ENCODE measurements at places on chromosomes 3 and 15.
A peak's percentile ranks its signal among the peaks of the same experiment; 100 is the strongest.

DNA sequence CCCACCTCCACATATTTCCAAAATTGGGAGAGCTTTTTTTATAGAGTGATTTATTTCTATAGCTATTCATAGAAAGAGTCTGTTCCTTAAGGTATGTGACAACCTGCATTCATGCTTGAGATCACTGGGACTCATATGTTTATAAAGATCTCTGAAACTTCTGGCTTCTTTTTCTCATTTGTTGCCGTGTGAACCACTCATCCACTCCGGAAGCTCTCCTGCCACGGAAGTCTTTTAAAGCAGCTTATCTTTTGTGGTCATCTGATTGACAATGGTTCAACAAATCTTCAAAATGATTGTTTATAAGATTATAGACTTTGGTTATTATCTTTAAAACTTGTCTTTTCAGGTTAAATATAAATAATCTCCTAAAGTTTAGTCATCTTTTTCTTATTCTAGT is 260.5 kb downstream of the C3orf38 start:
- DNase-seq: no peak

DNA sequence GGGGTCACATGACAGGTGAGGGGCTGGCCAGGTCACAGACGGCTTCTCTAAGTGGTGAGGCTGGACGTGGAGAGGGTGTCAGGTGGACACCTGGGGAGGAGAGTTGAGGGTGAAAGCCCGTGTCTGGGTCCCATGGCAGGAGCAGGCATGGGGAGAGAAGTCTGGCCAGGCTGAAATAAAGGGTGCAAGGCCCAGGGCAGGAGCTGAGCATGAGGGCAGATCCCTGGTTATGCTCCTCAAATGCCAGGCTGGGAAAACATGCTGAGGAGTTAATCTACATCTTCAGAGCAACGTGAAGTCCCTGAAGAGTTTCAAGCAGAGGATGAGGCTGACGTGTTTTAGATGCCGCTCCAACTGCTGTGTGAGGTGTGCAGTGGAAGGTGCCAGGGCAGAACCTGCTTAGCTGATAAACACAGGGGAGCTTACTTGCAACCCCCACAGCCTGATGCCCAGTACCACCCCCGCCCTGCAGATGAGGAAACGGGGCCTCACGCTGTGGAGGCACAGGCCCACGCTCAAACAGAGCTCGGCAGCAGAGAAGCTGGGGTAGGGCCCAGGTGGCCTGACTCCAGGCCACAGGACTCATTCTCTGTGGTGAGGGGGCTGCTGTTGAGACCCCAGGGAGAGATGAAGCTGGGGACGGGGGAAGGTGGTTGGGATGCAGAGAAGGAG is 40.5 kb downstream of the HCN4 start:
- DNase-seq: no peak

DNA sequence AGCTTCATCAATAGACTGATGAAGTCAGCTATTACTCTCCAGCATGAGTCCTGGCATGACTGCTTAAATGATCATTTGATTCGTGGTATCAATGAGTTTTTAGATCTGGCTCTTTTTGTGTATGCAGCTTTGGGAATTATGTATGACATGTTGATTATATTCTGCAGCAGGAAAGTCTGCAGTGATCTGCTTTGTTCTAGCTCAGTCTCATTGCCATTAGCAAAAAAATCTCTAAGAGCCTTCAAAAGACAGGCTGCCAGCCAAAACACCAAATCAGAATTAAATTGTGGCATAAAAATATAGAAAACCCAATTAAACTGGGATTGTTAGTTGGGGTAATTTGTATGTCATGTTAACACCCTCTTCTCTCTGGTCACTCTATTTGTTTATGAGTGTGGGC is 1021.0 kb upstream of the SEMA6D start:
- DNase-seq: no peak

GRCh38 chr3:149792452-149793270 is at the start of gene ANKUB1:
TSS of gene ANKUB1 (minus strand) at chr3:149792554. CDS start at chr3:149792366, 188 bp downstream.
- no peak for DNase-seq

DNA sequence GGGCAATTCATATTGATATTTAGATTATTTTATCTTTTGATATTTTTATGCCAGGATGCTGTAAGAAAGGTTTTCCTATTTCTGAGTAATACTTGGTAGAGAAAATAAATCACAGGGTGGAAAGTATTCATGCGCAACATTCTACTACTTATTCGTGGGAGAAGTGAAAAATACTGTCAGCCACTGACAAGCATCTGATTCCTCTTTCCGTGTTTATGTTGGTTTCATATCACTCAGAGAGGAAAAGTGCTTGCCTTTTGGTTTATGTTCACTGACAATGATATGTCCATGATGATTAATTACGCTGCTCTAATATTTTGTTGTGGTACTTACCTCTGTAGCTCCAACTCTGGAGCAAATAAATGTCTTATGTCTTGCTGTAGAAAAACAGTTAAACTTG is 429.4 kb downstream of the EDEM1 start:
- no peak for DNase-seq

DNA sequence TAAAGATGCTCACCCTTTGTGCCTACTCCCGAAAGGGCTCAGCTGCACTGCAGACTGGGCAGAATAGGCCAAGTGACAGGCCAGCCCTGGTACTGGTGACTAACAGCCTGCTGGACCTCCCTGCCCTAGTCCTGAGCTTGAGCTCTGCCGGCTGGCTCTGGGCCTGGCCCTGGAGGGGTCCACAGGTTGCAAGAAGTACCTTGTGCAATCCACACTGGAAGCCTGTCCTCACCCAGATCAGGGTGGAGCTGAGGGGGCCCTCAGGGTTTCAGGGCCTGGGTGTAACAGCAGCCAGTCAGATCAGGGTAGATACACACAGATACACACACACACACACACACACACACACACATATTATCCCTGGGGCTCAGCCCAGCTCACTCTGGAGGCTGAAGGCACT is 27.3 kb upstream of the PLA2G4D start:
- no peak for DNase-seq

- DNase-seq: no peak
Observed at GRCh38 chr3:22887664-22888291, 315.3 kb upstream of the UBE2E2 start.

- DNase-seq: no peak
Observed at GRCh38 chr3:15271785-15272381, 60.5 kb downstream of the SH3BP5 start.

GRCh38 chr3:53589806-53590205 is 95.4 kb downstream of the CACNA1D start:
- no peak for DNase-seq

- DNase-seq: no peak
Observed at GRCh38 chr15:34900748-34901147, 68.8 kb downstream of the AQR start.

DNA sequence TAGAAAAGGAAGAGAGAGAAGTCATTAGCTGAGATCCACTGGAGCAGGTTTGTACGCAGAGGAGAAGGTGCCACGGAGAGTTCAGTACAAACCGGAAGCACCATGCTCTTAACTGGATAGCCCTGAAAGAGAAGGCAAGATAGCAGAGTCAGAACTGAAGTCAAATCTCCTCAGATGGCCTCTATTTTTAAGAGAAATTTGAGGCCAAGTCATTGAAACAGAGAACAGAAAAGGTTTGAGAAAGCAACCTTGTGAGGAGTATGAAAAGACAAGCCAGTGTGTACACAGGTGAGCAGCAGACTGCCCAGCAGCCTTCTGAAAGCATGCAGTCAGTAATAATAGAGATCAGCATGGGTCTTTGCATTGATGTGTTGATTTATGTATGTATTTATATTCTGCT is 66.1 kb upstream of the SPRED1 start:
- no peak for DNase-seq

DNA sequence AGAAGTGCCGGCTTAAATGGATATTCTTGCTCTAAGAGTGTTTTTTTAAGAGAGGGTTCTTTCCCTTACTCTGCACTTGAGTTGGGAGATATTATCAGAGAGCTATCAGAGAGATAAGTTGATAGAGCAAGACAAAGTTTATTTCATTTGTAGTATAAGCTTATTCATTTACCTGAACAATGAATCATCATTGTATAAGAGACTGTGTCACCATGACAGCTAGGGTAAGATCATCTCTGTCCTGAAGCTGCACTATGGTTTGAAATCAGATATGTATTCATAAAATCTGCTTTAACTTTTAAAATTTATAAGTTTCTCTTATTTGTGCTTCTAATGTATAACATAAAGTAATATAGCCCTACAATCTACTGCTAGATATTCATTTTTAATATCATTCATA is 128.1 kb upstream of the ARL6 start:
- no peak for DNase-seq

DNA sequence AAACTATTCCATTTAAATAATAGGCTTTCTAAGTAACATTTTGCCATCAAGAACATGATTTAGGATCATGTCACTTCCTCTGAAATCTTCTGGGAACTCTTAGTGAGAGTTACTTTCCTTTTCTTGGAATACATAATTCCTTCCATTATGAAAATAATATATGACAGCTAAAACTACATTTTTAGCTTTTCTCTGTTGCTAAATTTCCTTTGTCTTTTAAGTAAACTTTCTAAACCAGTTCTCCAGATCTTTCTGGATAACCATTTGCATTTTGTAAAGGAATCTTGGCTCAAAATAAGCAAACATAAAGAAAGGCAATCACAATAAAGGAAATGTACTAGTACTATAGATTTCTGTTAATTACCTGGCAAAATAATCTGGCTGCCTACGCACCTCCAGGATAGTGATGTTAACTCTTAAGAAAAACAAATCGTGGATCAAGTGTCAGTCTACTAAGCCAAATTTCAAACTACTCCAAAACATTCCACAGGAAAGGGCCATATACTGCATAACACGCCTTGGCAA is 165.7 kb downstream of the ZNF385D start:
- DNase-seq: no peak

- no peak for DNase-seq
Observed at GRCh38 chr3:128415773-128416577, 50.7 kb downstream of the DNAJB8 start.

DNA sequence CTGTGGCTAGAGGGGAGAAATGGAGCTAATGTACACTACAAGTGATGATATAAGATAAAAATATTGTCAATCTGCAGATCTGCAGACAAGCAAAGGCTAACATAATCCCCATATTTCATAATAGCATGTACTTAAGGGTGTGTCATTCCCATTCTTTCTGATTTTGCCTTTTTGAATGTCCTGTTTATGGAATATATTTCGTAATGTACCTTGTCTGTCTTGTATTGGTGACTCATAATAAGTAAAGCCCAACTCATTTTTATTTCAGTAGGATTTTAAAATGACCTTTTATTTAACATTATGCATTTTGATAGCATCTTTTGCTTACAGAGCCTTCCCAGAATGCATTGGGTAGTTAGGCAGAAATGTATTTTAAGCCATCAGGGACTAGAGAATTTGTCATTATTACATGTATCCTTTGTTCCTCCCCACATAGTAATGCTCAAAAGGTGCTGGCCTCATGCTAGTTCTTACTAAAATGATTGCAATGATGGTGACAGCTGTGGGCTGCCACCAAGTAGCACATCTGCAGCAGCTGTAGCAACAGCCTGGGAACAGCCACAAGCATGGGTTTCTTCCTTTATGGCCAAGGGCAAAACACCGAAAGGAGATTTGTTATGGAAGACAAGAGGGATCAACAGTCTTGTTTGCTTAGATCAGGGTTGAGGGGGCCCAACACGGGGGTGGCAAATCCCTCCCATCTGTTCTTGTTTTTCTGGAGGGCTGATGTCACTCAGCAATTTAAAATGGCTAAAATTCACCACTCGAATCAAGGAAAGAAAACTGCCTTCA is 188.5 kb downstream of the CADPS start:
- DNase-seq: peak; percentile 63

- DNase-seq: no peak
Observed at GRCh38 chr3:99910752-99911290, 93.2 kb downstream of the CMSS1 start.

GRCh38 chr3:153897025-153897723 is 224.0 kb upstream of the ARHGEF26 start:
- DNase-seq: no peak

- no peak for DNase-seq
Observed at GRCh38 chr3:102180280-102180931, 254.4 kb upstream of the ZPLD1 start.

GRCh38 chr15:65877749-65878148 is 8.5 kb downstream of the RAB11A start:
- DNase-seq: no peak

DNA sequence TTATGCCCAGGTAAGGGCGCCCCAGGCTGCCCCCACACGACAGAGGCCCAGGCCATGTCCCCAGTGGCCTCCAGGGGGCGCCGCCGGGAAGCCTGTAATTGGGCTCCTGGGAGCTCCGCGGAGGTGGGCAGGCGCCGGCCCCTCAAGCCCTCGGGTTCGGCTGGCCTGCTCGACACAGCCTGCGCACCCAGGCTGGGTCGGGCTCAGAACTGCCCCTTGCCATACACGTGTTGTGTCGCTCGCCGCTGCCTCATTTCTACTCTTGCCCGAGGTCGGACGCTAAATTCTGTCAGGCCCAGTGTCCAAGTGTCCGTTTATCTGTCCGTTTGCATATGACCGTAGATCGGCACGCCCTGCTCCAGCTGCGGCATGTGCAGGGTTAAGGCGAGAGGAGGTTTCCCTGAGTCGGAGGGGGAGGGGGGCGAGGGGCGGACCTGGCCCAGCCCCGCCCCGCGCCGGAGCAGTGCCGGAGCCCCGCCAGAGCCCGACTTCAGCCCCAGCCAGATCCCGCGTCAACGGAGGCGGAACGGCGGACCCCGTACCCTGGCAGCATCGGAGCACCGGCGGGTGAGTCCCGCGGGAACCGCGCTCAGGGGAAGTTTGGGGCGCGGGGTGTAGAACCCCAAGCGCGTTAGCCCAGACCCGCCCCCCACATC is at the start of gene KLHDC8B:
TSS of gene KLHDC8B (plus strand) at position 480 of the 656 bp plus-strand sequence. CDS start 1,172 bp downstream, outside the sequence.
- peak; percentile 26 for DNase-seq

- no peak for DNase-seq
Observed at GRCh38 chr15:55194256-55194655, 2.5 kb downstream of the RSL24D1 start.

DNA sequence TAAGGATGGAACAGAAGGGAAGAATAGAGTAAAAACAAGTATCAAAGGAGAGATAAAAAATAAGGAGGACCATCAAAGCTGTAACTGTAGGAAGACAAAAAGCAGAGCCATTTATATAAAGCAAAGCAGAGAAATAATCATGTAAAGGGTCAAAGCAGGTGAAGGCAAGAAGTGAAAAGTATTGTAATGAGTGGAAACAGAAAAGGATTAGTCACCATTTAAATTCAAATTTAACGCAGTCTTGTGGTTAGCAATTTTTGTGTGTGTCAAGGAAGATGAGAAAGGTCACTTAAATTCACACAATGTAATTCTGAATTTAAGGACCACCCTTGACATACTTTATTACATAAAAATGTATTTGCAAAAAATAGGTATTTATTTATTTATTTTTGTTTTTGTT is 567.8 kb downstream of the ROBO1 start:
- no peak for DNase-seq

GRCh38 chr3:119891944-119892721 is 110.2 kb downstream of the NR1I2 start:
- peak; percentile 47 for DNase-seq

- DNase-seq: no peak
Observed at GRCh38 chr15:90087454-90088154, 14.7 kb downstream of the IDH2 start.

GRCh38 chr3:15941958-15942357 is 144.2 kb upstream of the ANKRD28 start:
- no peak for DNase-seq

DNA sequence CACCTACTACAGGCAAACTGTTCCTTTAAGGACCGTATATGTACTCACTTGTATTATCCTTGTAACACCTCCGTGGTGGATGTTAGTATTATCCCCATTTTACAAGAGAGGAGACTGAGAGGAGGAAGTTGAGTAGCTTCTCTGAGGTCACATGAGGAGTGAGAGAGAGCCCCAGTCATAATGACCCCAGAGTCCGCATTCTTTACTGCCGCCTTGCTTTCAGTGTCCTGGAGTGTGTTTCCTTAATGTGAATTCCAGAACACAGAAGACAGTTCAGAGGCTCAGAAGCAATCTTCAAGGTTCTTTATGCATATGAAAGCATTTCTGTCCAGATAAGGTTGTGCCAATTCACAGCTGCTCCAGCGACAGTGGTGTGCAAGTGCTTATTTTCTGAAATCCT is 199.2 kb downstream of the CACNA2D3 start:
- no peak for DNase-seq

Measured in NCI-H2171 (cell line).